Keratinocyte (primary cell): ENCODE measurements at places on chromosomes 16 and 17.

DNA sequence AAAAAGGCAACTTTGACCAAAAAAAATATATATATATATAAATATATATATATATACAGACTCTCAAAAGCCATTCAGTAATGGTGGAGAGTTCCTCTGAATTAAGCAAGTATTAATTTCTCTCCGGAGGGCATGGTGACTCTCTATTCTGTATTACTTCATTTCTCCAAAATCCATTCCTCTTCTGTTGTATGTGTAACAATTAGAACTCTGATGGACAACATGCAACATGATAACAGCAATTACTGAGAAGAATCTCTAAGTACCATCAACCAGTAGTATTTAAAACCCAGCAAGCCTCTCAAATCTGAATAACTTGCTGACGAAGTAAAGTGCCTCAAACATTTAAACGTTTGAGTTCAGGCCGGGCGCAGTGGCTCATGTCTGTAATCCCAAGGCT lies 2.3 kb downstream of the GRB2 start:
- DNase-seq = no peak

DNA sequence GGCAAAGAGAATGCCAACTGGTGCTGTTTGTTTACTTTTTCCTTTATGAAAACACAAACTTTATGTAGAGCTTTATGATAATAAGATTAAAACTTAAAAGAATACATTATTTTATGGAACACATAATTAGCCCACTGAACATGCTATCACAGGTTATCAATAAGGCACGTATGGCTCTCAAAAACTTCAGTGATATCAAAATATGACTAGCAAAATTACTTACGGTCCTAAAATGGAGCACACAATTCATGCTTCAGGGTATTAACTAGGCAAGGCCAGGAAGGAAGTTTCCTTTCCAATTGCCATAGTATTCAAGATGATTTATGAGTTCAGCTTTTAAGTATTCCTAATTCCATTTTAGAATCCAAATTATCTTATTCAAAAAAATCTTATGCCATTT lies 3.6 kb downstream of the RNF43 start:
- DNase-seq = no peak

GRCh38 chr16:72234387-72234786 lies 62.4 kb upstream of the PMFBP1 start:
- no peak for DNase-seq

- DNase-seq = peak; percentile 91
Observed at GRCh38 chr17:53722407-53722806, 100.3 kb upstream of the KIF2B start.

GRCh38 chr16:67252609-67253497 lies 4.1 kb downstream of the SLC9A5 start:
- no peak for DNase-seq
